ENCODE measurements at places on chromosomes 1 and 21.

DNA sequence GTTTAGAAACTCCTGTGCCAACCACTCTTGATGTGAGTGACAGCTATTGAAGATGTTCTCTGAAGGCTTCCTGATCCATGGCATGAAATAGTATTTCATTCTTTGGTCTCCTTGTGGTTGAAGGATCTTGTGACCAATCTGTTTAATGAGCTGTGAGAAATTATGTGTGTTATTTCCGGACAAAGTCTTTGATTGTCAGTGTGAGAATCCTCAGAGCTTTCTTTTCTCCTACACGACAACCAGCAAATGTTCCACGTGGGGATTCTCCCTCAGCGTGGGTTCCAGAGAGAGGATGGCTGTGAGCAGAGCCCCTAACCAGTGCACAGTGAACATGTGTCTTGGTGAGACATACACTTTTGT is 45.0 kb upstream of the HOOK1 start:
- DNase-seq, result no peak

DNA sequence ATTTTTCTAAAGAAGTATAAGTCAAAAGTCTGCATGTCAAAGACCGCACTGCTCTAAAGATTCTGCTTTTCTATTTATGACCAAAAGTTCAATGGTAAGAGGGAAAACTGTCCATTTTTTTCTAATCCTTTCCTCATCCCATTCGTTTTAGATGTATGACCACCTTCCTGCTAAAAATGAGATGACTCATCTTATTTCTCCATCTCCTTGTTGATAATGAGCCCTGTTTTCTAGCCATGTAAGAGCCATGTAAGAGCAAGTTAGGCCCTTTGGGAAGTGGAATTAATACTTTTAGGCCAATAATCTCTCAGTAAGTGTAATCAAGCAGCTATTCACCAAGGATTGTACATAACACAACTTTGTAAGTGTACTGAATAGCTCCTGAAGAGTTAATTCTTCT is 475.6 kb upstream of the B3GALT2 start:
- DNase-seq, result no peak

DNA sequence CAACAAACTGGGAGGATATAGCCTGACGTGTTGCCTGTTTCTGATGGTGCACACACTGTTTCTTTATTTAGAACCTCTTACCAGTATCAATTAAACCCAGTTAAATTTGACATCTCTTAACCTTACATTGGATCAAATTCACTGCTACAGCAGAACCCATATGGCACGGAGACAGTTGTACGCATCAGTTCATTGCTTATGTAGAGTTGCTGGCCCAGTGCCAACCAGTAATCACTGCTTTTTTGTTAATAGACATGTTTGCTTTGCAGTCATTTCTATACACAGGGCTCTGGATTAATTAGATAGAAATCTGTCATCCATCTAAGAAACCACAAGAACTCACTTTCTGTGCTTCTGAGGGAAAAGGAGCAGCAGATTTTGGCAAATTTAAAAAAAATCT is 154.0 kb downstream of the RWDD3 start:
- DNase-seq, result no peak

DNA sequence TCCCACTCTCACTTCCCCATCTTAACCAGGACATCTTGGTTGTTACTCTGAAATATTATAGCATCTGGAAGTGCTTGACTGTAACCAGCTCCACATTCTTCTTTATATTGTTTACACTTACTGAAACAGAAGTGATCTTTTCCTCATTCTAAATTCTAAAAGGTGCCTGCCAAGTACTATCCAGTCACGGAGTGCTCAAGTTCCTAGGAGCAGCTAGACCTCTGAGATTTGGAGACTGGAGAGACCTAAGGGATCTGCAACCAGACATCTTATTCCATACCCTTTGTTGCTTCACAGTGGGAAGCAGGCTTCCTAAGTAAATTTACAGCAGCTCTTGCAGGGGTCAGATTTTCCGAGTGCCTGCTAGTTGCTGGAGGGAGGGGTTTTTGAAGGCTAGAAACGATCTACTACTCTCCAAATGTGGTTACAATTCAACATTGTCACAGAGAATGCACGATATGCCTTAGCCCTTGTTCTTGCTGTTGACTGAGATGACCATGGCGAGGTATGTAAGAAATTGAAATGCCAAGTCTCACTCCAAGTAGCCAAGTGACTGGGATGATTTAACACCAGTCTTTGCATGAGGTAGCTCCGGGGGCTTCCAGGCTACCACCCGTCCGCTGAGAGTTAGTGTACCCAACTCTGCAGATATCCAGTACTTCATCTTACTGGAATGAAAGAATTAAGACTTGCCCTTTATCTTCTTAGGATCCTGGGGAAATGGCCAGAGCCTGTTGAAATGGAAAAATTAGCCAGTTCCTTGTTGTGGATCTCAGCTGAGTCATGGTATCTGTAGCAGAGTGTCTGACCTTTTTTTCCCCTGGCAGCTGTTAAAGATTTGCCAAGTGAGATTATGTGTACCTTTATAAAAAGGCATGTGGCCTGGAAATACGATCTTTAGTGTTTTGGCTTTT is 150.8 kb downstream of the MAST2 start:
- DNase-seq, result no peak

- no peak for DNase-seq
These were observed 38.5 kb downstream of the COQ8A start for GRCh38 chr1:226978432-226979114.

GRCh38 chr1:61245696-61246400 is 163.5 kb downstream of the NFIA start:
- no peak for DNase-seq

DNA sequence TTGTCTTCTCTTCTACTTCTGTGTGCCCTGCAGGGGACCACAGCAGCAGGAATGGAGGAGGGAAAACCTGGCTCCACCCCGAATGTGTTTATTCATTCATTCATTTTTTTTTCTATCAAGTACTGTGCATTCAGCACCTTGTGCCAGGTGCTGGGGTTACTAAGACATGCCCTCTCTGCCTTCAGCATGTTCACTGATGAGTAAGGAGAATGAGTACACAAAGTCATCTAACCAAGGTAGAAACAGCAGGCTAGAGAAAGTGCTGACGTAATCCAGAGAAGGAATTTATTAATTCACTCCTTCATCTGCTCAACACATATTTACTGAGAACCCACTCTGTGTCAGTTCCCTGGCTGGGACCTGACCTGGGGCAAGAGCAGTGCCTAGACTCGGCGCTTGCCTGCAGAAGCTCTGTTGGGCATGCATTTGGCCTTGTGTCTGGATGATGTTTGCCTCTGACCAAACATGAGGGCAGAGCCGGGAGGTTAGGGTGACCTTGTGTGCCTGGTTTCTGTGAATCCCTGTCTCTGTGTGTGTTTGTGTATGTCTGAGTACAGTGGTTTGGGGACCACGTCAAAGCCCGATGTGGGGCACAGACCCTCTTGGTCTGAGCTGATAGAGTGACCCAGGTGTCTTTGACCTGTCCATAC is 3.3 kb upstream of the MYOG start:
- DNase-seq, result no peak

DNA sequence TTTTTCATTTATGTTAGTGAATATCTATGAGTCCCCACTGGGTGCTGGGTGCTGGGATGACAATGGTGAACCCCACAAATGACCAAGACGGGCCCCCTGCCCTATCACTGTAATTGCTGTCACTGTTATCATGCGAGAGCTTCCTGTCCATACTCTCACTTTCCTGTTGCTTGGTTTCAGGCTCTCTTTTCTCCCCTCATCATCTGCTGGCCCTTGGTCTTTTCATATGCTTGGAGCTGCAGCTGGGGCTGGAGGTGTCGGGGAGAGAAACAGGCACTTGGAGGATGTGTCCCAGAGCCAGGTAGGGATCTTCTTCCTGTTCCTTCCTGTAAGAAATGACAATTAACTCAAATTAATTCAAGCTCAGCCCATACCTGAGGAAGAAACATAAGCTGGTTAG is 348.0 kb downstream of the PTPRU start:
- DNase-seq, result no peak

GRCh38 chr1:90381598-90381997 is 335.5 kb downstream of the BARHL2 start:
- no peak for DNase-seq

- no peak for DNase-seq
These were observed 459 bp downstream of the SERBP1 start for GRCh38 chr1:67429528-67430357.

DNA sequence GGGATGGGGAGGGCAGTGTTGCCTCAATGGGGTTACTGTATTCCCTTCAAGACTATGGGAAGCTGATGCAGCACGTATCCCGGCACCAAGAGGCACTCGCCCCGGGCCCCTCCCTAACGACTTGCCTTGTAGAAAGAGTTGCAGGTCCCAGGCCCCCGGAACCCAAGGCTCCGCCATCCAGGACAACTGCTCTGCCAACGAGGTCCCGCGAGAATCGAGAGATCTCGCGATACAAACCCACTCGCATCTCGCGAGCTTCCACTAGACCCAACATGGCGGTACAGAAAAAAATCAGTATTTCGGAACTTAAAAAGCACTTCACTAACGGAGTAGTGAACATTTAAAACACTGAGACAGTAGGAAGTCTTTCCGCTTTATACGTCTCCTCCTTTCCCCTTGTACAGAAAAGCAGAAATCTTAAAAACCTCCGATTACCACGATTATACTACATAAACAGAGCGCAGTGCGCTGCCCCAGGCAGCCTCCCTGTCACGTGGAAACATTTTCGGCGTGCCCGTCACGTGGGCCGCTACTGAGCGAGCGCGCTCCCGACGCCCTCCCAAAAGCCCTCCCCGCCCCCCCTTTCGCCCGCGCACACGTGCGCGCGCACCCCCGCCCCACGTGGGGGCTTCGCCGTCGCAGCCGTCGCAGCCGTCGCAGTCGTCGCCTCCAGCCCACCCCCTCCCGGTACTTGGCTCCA is at the start of gene ZZZ3:
ZZZ3 (minus strand) TSS at position 199 of the 700 bp plus-strand sequence. CDS start 49,304 bp downstream, outside the sequence.
- peak; percentile 96 for DNase-seq

GRCh38 chr1:221031458-221032203 is 152.4 kb downstream of the HLX start:
- DNase-seq, result no peak

DNA sequence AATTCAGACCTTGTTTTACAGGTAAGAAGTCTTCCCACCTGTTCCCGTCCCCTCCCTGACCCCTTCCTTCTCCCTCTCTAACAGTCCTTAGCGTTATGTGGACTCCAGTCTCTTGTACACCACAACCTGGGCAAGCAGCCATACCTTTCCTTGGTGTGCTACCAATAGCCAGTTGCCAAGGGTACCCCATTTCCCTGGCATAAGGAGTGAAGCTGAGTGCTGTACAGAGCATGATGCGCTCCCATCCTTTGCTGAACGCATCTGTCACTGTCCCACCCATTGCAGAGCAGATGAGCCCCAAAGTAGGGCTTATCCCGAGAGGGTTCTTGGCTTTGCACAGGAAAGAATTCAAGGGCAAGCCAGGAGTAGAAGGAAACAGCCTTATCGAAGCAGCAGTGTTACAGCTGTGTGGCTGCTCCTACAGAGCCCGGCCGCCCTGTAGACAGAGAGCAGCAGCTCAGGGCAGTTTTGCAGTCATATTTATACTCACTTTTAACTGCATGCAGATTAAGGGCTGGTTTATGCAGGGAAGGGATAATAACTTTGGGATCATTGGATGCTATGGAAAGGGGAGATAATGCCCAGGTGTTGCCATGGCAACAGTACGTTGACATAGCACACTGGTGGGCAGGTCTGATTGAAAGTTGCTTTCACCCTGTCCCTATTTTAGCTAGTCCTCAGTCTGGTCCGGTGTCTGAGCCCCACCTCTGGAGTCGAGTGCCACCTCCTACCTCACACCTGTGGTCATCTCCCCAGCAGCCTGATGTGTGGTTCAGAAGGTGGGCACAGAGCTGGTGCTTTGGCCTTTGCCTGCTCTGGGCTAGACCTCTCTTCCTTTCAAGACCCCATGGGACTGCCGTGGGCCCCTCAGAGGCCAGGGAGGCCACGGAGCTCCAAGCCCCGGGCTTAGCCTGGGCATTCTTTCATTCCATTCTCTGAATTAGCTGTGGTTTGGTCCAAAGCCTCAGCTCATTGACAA is 5.1 kb downstream of the FHAD1 start:
- DNase-seq, result no peak

DNA sequence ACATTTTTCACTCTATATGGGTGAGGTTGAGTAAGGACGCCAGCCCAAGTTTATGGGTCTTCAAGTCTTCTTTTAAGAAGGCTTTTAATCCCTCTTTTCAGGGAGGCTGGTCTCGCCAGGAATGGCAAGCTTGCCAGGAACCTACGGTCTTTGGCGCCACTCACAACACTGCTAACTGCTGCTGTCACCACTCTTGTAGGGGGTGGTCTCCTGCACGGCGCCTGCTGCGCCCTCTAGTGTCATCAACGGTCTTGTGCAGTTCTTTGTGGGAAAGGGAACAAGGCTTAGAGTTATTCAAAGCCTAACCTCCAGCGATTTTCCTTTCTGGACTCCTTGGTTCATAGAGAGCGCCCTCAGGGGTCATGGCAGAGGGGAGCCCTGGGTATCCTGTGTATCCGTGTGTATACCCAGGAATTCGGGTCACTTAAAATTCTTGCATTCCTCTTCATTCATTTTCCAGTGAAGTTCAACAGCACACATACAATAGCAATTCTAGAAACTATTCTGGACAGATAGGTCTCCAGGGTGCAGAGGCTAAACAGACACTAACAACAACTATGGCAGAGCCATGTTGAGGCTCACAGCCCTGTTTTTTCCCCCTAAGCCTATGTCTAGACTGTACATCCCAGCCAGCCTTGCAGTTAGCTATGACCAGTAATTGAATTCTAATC is 392.8 kb upstream of the CAMK1G start:
- peak; percentile 5 for DNase-seq

DNA sequence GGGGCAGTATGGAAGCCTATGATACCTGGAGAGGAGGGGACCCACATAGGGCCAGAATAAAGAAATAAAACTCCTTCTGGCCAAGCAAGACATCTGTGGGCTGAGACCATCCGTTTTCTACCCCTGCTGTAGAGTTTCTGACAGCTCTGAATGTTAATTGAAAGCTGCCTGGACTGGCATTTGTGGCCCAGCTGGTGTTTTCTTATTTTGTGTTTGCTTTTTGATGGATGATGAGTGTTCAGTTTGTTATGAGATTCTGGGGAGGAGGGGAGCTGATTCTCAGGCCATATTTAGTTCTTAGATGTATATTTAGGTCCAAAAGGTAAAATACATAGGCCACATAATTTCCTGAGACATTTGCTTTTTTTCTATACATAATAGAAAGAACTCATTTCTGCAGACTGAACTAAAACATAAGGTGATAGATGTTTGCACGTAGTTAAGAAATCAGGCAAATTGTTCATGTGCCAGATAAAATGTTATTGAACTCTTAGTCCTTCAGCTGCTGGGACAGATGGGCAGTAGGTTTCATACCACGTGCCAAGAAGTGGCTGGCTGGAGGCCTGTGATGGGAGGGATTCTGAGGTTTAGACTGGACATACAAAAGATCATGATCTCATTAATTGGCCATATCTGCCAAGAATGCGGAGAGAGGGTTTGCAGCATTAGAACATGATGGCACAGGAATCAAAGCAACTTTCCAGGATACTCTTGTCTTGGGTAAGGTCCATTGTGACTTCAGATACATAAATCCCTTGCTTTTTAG is 54.1 kb downstream of the DSCAM start:
- DNase-seq, result no peak
